T-helper 2 cell (primary cell): ENCODE measurements at places on chromosomes 1 and 21.

DNA sequence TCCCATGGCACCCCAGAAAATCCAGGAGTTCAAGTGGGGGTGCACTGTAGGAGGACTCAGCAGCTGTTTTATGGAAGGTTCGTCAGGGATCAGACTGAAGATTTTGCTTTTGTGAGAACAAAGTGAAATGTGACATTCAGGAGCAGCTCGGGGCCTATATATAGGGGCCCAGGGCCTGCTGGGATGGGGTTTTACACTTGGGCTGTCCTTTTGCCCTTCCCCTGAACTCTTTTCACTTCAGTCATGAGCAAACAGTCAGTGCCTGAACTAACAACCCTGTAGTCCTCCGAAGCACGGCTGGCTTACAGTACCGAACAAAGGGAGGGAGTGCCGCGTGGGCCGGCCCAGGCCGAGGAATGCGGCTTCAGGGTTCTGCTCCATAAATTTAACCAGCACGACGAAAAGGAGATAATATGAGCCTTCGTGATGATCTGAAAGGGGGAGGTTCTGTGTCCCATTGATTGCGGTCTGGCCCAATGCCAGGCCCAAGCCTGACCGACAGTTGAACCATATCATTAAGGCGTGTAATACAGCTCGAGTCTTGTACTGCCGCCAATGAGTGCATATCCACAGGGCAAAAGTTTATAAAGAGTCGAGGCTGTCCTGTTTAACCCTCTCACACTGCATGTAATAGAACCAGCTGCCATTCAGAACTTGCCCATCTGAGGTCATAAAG lies 139.9 kb downstream of the DHRS3 start:
- no peak for DNase-seq

DNA sequence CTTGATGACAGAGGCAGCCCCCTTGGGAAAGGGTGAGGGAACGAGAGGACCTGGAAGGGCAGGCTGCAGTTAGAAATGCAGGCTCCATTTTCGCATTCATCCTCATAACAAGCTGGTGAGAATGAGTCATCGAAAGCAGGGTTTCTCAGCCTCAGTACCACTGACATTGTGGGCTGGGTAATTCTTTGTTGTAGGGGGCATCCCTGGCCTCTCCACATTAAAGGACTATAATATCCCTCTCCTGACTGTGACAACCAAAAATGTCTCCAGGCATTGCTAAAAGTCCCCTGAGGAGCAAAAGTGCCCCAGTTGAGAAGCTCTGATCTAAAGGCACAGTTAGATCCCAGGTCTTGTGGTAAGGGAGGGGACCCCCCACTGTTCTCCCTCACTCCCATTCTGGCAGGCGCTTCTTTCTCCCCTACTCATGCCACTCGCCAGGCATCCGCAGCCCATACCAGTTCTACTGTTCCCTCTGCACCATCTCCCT lies 20.4 kb downstream of the KCNN3 start:
- no peak for DNase-seq

DNA sequence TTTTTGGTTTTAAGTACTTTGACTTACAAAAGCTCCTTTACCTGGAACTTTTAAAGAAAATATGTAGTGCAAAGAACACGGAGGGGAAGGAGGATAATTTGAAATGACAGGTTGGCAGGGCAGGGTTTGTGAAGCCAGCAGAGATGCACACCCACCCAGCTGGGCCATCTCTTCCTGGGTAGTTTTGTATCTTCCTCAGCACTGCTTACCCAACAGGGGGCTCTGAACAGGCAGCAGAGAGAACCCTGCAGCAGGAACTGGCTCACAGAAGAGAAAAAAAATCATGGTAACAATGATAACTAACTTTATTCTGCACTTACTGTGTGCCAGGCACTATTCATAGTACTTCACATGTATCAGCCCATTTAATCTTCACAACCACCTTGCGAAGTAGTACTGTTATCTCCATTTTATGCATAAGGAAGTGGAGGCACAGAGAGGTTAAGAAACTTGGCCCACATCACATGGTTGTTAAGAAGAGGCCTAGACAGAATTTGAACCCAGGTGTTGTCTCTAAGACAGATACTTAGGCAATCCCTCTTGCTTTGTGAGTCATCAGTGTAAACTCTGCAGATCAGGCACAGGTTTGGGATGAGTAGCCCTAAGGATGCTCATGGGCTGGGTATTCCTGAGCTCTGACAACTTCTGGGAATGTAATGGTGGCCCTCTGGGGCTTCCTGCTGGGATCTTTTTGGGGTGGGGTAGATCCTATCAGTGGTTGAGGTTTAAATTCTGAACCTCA lies 60.8 kb downstream of the ELK4 start:
- peak; percentile 18 for DNase-seq

- DNase-seq: no peak
Measured at GRCh38 chr1:202624781-202625108, 85.5 kb downstream of the SYT2 start.

- no peak for DNase-seq
Measured at GRCh38 chr1:179583771-179584320, 7.8 kb upstream of the TDRD5 start.

- no peak for DNase-seq
Measured at GRCh38 chr1:180230791-180231505, 884 bp downstream of the LHX4 start.

GRCh38 chr1:60425528-60425927 lies 352.0 kb upstream of the C1orf87 start:
- no peak for DNase-seq

DNA sequence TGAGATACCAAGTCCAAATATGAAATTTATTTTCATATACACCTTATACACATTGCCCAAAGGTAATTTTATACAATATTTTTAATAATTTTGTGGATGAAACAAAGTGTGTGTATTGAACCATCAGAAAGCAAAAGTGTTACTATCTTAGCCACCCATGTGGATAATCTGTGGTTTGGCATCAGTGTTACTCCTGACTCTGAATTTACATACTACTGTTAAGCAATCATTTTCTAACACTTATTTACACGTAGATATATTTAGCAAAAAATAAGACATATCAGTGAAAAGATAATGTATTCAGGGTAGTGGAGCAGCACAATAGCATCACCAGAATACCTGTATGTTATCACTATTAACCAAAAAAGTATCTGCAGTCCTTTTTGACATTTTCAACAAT lies 23.8 kb downstream of the DENND2D start:
- DNase-seq: no peak

DNA sequence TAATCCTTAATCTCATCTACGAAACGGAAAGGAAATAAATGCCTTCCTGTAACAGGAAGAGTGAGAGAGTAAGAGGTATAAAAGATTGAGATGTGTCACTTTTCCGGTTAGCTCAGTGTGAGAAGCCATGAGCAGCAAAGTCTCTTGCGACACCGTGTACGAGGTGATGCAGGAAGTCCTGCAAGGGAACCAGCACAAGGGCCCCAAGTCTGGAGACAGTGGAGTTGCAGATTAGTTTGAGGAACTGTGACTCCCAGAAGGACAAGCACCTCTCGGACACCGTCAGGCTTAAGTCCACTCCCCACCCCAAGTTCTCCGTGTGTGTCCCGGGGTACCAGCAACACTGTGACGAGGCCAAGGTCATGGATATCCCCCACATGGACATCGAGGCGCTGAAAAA lies 592.3 kb upstream of the ADGRL2 start:
- DNase-seq: no peak

- DNase-seq: no peak
Measured at GRCh38 chr1:200139661-200140250, 112.2 kb downstream of the NR5A2 start.

- DNase-seq: no peak
Measured at GRCh38 chr1:230054092-230054749, 12.8 kb upstream of the GALNT2 start.

DNA sequence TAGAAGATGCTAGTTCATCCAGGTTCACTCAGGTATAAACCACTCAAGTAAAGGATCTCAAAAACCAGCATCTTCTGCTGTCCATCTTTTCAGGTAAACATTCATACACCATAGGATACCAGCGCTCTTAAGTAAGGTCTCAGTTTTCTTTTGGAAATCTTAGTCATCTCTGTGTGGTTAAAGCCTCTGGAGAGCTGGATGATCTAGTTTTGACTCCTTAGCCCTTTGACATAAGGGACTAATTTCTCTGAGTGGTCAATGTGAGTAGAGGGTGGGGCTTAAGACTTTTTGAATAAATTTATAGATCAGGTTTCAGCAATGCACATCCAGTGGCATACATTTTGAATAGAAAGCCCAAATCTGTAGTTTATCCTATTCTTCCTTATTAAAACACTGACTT lies 92.3 kb downstream of the CTH start:
- DNase-seq: no peak

DNA sequence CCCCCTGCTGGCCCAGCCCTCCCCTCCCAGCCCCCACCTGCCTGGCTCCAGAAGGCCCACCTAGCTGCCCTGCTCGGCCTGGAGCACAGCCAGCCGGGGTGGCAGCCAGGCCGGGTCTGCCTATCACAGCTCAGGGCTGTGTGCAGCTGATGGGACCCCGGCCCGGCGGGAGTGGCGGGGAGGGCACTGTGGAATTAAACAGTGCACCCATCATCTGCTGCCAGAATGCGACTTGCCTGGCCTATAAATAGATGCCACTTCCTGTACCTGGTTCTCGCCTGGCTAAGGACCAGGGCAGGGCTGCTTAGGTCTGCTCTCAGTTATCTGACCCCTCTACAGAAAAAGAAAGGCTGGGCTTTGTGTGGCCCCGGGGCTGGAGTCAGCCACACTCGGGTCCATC lies 98.2 kb upstream of the VAMP3 start:
- DNase-seq: no peak

- no peak for DNase-seq
Measured at GRCh38 chr1:68173936-68174737, 58.2 kb downstream of the WLS start.

DNA sequence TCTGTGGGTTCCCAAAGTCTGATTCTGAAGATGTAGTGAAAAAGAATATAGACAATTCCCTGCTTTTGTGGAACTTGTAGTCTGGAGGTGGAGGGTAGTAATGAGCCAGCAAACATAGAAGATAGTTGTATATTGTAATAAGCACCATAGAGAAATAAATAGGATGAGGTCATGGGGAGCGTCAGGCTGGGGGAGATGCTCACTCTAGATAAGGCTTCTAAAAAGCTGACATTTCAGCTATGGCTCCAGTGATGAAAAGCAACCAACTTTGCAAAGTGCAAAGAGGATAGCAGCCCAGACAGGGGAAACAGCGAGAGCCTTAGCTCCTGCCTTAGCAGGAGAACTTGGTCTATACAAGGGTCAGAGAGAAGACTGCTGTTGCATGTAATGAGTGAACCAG lies 98.0 kb upstream of the RALGPS2 start:
- no peak for DNase-seq

- DNase-seq: no peak
Measured at GRCh38 chr1:184287001-184287400, 99.8 kb upstream of the C1orf21 start.

DNA sequence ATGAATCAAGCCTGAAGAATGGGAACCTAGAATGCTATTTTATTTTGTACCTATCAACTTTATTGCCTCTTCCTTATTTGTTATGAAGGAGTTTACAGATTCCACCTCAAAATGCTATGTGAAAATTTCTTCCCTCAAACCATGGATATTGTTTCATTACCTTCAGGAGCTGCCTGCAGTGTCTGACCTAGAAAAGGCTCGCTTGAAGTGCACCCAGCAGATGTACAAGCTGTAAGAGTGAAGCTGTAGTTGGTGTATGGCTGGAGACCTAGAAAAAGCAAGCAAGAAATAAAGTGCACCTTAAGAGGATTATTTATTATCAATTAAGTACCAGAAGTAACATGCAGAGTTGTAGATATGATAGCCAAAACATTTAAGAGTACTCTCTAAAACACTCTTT lies 199.4 kb downstream of the KCTD3 start:
- DNase-seq: no peak

DNA sequence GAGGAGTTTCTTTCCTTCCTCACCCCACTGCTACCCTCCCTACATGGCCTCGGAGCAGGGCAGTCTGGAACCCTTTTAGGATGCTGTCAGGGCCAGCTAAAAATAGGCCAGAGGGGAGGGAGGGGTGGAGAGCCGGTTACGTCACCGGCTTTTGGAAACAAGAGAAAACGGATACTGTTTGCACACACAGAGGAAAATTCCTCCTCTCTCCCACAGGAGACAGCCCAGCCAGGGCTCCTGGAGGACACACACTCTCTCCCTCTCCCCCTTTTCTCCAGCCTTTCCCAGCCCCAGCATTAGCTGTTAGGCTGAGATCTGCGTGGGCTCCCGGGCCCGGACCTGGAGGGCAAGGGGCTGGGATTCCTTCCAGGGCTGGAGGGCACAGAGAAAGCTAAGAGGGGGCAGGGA lies 20.0 kb upstream of the ALDH4A1 start:
- DNase-seq: no peak

- peak; percentile 67 for DNase-seq
Measured at GRCh38 chr1:206507284-206508129, at the start of gene RASSF5. Gene RASSF5, plus strand, starts transcription at chr1:206507531. Its CDS starts 72 bp downstream, at chr1:206507603.

DNA sequence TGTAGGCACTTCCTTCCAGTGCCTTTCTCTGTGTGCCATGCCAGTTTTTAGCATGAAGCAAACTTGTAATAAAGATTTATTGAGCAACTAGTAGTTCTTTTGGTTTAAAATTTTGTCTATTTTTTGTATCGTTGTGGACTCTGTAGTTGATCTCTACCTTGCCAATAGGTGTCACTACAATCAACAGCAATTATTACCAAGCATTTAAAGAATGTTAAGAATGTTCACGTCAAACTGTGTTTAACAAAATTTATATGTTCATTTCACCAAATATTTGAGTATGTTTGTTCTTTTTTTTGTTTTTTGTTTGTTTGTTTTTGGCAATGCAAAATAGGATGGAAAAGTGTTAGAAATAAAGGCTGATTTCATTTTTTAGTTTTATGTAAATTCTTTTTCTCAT lies 208.1 kb downstream of the PATJ start:
- no peak for DNase-seq

DNA sequence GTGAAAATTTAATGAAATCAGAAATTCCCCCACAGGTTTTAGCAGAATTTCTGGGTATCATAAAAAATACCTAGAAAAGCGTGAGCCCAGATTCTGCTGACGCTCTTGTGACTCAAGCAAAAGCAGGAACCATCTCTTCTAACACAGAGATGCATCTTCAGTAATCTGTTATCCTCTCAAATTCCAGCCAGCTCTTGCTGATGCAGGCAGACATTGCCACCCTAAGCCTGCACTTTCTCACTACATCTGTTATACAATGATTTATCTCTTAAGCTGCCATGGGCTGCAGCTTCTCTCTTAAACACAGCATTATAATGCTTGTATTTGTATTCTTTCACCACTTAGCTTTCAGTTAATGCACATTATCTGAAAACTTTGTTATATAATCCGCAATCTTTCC lies 113.0 kb upstream of the RGS1 start:
- no peak for DNase-seq

DNA sequence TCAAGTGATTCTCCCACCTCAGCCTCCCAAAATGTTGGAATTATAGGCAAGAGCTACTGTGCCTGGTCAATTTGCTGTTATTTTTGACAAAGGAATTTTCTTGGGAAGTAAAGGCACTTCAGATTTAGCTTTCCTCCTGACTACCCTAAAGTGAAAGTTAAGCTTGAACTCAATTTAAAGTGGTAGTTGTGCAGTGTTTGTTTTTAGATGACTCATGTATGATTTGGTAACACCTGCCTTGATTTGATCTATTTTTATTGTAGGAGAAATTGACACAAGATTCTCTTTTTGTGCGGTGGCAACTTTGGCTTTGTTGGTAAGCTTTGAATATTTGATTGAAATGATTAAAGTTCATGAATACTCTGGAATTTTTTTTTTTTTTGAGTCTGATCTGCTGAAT lies 5.0 kb downstream of the RABGGTB start:
- DNase-seq: peak; percentile 27

GRCh38 chr1:56376188-56376984 lies 203.0 kb downstream of the PLPP3 start:
- DNase-seq: no peak
